ENCODE measurements at places on chromosomes 3 and 15. TPM values are rescaled to one million over a fixed set of nuclear protein-coding genes. Genes with fewer than 3 reads are reported as not detected.

- no peak for DNase-seq
These were observed 249.0 kb downstream of the TLE3 start for GRCh38 chr15:69848551-69849231.

The CTXN2 gene
- not detected for total RNA-seq

The LRRC31 gene
- not detected for total RNA-seq

GRCh38 chr3:123719862-123720453, 135.1 kb upstream of the HACD2 start:
- DNase-seq: no peak

GRCh38 chr15:69013726-69014406, 629 bp upstream of the NOX5 start:
- no peak for DNase-seq

- DNase-seq: no peak
These were observed 140.4 kb upstream of the CCDC54 start for GRCh38 chr3:107236655-107237337.

DNA sequence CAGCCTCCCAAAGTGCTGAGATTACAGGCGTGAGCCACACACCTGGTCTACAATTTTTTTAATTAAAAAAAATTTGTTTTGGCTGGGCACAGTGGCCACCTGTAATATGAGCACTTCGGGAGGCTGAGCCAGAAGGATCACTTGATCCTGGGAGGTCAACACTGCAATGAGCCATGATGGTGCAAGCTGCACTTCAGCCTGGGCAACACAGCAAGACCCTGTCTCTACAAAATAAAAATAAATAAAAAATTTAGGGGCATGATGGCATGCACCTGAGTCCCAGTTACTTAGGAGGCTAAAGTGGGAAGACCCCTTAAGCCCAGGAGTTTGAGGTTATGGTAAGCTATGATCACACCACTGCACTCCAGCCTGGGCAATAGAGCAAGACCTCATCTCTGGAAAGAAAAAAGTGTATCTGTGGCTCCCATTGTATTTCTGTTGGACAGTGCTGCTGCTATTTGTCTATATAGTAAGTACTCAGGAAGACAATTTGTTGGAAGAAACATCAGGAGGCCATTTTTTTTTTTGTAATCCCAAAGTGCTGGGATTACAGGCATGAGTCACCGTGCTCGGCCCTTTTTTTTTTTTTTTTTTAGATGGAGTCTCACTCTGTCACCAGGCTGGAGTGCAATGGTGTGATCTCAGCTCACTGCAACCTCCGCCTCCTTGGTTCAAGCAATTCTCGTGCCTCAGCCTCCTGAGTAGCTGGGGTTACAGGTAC, 27.5 kb upstream of the SH3BP5 start:
- DNase-seq: no peak

All from hematopoietic multipotent progenitor cell (in vitro differentiated cells).